Stimulated activated CD8-positive, alpha-beta memory T cell treated with anti-CD3 and anti-CD28 coated beads, Interleukin-2, amount 100 ng/mL, for 48 hours (primary cell): ENCODE measurements at places on chromosomes 1 and 21.
A peak's percentile ranks its signal among the peaks of the same experiment; 100 is the strongest.

GRCh38 chr1:36432616-36433015 is 17.6 kb downstream of the OSCP1 start:
- DNase-seq, result no peak

DNA sequence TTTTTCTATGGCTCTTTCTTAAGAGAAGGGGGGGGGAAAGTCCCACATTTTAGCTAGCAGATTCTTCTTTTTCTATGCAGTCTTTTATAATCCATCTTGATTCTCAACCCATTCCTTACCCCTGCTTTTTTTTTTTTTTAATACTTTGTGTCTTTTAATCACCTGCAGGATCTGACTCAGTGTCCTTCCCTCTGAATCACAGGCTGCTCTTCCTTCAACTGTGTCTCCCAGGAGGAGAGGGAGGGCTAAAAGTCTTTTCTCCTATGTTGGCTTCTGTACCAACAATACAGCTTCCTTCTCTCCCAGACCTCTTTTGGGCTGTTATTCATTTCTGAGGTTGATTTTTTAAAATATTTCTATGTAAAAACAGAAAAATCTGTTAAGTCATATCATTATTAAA is 686.2 kb downstream of the ADGRL2 start:
- no peak for DNase-seq

DNA sequence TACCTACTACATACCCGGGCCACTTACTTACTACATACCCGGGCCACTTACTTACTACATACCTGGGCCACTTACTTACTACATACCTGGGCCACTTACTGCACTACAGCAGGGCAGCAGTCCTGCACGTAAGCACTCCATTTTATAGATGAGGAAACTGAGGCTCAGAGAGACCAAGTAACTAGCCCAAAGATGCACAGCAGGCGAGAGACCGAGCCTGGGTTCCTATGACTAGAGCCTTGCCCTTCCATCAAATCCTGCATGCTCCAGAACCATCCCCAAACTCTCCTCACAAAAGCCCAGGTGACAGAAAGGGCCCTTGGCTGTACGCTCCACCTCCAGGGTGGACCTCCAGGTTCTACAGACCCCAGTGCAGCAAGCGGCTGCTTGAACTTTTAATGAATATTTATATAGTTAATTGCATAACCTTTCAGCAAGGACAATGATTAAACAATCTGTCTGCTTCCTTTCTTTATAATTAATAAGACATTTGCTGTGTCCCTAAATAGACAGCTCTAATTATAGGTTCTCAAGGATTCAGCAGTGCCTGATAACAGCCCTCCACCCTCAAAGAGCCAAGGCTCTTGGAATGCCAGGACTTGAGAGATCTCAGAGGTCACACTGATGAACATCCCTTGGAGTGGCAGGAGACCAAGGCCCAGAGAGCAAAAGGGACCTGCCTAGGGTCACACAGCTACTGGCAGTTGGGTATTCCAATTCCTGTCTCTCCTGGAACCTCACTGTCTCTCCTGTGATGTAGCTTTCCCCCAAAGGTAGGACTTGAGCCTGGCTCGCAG is 43.4 kb downstream of the LRP8 start:
- DNase-seq, result no peak

GRCh38 chr1:63828322-63829044 is 54.7 kb downstream of the ROR1 start:
- DNase-seq, result no peak

DNA sequence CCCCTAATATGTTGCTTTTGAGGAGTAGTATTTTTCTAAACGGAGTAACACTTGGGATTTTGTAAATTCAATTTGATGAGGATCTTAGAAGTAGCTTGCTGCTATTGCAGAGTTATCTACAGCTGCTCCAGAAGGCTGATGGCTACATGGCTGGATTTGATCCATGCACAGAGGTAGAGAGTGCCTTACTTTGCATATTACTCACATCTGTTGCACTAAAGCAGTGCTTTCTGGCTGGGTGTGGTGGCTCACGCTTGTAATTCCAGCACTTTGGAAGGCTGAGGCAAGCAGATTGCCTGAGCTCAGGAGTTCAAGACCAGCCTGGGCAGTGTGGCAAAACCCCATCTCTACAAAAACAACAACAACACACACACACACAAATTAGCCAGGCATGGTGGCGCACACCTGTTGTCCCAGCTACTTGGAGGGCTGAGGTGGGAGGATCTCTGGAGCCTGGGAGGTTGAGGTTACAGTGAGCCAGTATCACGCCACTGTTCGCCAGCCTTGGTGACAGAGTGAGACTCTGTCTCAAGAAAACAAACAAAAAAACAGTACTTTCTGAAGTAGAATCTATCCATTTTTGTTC is 24.6 kb downstream of the RALGPS2 start:
- no peak for DNase-seq

GRCh38 chr1:50126927-50127715 is 18.4 kb downstream of the ELAVL4 start:
- no peak for DNase-seq

DNA sequence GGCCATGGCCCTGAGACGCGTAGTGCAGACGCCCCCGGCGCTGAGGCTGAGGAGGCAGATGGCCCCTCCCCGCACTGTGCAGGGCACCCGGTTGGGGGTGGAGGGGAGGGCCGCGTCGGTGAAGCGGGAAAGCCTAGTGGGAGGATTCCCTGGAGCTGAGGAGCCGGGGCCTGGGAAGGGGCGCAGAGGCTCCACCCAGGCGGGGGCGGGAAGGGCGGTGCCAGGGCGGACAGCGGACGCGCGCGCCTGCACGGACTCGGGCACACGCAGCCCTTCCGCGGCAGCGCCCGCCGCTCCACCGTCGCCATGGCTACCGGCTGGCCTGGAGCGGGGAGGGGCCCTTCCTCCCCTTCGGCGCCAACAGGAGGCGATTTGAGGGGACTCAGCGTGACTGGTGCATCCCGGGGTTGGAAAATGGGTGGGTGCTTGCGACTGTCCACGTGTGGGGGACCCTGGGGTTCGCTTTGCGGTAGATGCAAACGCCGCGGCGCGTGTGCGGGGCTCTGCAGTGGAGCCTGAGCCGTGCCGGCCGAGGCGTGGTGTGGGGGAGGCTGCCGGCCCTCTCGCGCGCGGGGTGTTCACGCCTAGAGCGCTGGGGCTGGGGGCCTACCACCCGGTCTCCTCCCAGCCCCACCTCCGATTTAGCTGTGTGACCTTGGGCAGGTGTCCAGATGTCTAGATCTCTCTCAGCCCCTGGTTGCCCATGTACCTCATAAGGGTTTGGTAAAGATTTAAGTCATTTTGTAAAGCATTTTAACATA is 35.1 kb downstream of the PTPRF start:
- DNase-seq, result peak; percentile 40

- DNase-seq, result no peak
These were observed 19.7 kb downstream of the SLC2A1 start for GRCh38 chr1:42938645-42939615.

DNA sequence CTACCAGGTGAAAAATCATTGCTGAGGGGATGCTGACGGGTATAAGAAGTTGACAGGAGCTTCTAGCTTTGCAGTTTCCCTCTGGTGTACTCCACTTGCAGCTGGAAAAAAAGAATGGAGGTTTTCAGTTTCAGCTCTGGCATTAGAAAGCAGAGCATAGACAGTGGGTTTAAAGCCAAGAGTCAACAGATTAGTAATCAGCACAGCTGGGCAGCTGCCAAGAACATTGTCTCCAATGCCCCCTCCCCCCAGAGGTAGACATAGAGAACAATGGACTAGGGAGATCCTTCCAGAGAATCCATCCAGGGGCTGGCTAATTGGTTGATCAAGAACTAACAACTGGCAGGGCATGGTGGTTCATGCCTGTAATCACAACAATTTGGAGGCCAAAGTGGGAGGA is 10.1 kb upstream of the ZBTB8B start:
- DNase-seq, result no peak

DNA sequence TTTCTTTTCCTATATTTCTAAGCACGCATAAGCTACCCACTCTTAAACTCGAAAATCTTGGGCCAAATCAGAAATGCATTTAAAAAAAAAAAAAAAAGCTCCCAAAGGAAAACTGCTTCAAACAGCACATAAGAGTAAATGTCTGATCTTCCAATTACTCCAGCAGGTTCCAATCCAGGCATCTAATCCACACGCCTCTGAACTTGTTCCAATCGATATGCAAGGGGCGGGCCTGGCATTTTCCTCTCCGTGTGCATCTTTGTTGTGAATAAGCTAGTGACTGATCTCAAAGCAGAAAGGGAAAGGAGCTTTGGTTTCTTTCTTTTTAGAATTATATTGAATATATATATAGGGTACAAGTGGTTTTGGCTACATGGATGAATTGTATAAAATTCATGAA is 365.5 kb downstream of the PRDM2 start:
- DNase-seq, result no peak
